MG63 (cell line): ENCODE measurements at places on chromosomes 6 and 20. TPM values are rescaled to one million over a fixed set of nuclear protein-coding genes. Genes with fewer than 3 reads are reported as not detected.

- no peak for DNase-seq
Observed at GRCh38 chr20:46000262-46000996, 8.3 kb upstream of the MMP9 start.

DNA sequence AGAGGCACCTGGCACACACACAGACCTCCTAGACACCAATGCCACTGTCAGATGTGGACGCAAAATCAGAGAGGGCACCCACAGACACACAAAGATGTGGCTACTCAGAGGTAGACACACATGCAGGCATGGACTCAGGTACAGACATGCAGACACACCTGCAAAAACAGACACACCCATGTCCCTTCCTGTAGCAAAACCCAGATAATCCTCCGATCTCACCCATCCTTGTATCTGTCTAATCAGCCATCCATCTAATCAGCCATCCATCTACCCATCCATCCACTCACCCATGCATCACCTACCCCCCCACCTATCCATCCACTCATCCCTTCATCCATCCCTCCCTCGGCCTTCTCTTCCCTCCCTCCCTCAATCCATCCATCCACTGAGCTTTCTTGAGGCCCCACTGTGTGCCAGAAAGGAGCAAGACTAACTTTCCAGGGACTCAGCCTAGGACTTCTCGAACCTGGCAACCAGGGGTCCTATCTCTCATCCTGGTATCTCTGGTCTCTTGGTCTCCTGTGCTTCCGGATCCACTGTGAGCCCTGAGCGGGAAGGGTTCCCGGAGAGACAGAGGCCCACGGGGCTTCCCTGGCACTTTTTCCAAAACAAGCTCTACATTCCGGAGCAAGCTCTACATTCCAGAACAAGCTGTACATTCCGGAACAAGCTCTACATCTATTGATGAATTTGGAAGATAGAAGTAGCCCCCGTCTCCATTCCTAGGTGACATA lies 1.1 kb upstream of the TGM2 start:
- DNase-seq = no peak

- DNase-seq = no peak
Observed at GRCh38 chr6:40313582-40313981, 273.6 kb downstream of the LRFN2 start.

The LBP gene
- total RNA-seq = not detected in 2 replicates

The FOXS1 gene
- total RNA-seq = 0.07 TPM in 1 of 2 replicates, not detected in the other

The BLOC1S5 gene
- 6.2 and 11.1 TPM in 2 replicates for total RNA-seq
